MG63 (cell line): ENCODE measurements at places on chromosomes 2 and 18.

- DNase-seq: peak; percentile 8
These were observed 17.0 kb upstream of the BCL2 start for GRCh38 chr18:63336366-63337099.

DNA sequence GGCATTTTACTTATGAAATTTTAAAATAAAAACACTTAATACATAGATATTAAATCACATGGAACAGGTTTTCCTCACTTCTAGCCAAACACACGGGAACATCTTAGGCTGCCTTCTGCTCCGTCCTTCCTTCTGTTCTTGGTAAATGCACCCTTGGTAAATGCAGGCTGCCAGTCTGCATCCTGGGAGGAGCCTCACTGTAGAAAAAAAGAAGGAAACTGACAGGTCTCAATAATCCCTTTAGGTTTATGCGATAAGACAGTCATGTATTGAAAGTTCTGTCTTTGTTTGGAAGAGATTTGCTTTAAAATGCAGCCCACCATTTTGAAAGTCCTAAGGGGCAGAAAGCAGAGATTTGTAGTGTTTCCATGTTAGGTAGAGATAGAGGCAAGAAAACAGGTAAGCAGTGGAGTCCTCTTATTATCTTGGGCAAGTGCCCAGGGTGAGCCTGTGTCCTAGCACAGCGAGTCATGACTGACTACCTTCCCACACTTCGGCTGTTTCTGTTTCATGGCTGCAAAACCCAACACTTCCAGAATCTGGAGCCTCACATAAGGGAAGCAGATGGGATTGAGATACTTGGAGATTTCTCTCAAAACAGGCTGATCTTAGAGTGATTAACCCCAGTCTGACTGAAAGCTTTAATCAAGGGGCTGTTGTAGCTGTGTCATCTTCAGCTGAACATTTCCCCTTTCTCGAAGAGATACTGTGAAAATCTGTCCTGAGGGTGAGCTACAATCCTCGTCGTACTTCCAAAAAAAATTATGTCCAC lies 131.4 kb upstream of the MAP3K20 start:
- DNase-seq: no peak

- no peak for DNase-seq
These were observed 328.0 kb downstream of the TSN start for GRCh38 chr2:122083256-122084048.

GRCh38 chr2:9212010-9212635 lies 5.5 kb downstream of the ASAP2 start:
- no peak for DNase-seq

- DNase-seq: no peak
These were observed 127.6 kb downstream of the ALPK2 start for GRCh38 chr18:58501066-58501896.

DNA sequence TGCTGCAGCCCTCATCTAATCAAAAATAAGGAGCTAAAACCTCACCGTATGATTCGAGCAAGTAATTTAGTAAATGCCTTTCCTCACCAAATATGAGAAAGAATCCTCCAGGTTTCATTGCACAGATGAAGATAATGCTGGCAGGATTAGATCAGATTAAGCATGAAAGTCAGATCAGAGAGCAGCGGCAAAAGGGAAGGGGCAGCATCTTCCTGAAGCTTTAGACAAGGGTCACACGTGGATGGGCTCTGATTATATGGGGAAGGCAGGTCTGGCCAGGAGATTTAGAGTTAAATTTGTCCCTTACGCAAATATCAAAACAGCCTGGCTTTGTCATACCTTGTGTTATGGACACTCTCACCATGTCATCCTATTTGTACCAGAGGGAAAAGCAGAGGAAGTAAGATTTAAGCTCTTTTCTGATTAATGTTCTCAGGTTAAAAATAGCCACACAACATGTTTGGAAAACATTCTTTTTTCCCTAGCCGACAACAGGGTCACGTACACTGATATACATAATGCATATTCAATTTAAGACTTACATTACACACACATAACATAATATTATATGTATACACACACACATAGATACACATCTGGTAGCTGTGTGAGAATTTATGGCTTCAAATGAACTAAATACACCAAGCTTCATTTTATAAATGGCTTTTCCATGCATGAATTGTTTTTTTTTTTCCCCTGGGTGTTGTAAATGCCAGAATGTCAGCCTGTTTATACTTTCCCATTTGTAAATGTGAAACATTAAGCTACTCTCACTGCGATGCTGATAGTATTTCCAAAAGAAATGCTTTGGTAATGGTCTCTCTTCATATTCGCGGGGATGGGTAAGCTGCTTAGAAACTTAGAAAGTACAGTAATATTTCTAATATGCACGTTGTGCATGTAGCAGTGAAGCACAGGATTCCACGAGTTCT lies 196.3 kb upstream of the SIX3 start:
- no peak for DNase-seq

- DNase-seq: peak; percentile 35
These were observed 11.6 kb downstream of the TRPM8 start for GRCh38 chr2:233928594-233929351.

GRCh38 chr2:209974576-209974975 lies 27.9 kb upstream of the RPE start:
- no peak for DNase-seq

DNA sequence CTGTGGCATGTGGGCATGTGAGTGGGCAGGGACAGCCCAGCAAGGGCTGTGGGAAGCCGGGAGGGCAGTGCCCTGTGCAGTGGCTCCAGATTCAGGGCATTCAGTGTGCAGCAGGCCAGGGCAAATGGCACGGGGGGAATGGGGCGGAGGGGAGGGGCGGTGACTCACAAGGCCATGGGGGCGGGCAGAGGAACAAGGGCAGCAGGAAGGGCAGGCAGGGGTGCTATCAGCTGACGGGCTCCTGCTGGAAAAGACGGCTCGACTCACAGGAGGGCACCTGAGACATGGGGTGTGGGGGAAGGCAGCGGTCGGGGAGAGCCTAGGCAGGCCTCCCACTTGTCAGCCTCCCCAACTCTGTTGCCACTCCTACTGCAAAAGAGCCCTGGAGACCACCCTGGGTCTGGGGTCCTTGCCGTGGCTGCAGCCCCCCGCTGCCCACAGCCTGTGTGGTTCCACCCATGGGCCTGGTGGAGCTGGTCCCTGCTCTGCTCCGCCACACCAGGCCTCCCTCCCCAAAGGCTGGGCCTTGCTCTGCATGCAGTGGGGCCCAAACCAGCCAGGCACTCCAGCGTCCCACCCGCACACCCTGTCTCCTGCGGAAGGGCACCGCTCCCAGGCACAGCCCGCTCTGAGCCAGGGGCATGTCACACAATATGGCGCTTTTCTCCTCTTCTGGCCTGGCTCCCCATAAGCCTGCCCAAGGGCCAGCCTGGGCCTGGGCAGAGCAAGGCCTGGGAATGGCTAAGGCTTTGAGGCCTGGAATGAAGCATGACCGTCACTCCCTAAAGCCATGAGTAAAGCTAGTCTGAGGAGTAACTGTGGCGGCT lies 25.9 kb downstream of the HS6ST1 start:
- DNase-seq: peak; percentile 35

- DNase-seq: no peak
These were observed 221.2 kb downstream of the PIEZO2 start for GRCh38 chr18:10928011-10928771.

DNA sequence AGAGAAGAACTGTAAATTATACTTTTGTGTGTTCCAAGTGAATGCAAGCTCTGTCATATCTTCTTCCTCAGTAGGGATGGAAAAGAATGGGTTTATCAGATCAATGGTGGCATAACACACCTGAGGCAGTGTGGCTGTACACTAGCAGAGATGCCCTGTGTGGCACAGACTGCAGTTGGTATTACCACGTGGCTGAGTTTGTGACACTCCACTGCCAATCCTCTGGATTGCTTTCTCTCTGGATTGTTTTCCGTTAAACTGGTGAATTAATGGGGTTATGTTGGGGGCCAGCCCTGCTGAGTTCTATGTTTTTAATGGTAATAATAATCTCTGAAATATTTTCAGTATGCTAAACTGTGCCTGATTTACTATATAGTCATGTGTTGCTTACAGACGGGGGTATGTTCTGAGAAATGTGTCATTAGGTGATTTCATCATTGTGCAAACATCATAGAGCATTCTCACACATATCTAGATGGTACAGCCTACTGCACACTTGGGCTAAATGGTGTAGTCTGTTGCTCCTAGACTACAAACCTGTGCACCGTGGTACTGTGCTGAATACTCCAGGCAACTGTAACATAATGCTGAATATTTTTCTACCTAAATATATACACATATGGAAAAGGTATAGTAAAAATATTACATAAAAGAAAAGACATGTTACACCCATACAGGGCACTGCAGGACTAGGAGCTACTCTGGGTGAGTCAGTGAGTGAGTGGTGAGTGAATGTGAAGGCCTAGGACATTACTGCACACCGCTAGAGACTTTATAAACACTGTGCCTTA lies 84.7 kb upstream of the ST6GAL2 start:
- DNase-seq: no peak

DNA sequence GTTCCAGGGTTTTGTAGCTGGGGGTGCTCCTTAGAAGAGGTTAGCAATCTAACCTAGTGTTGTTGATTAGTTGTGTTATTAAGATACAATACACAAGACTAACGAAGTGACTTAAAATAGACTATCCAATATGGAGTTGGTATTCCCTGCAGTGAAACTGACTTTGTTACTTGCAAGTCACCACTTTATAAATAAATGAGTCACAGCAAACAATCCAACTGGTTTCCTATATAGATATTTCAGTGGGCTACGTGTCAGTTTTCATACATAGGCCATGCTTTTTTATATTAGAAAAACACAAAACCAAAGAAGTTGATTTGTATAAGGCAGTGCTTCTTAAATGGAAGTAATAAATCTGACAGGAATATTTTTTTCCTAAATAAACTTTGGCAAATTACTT lies 274.0 kb downstream of the CAMKMT start:
- DNase-seq: no peak

DNA sequence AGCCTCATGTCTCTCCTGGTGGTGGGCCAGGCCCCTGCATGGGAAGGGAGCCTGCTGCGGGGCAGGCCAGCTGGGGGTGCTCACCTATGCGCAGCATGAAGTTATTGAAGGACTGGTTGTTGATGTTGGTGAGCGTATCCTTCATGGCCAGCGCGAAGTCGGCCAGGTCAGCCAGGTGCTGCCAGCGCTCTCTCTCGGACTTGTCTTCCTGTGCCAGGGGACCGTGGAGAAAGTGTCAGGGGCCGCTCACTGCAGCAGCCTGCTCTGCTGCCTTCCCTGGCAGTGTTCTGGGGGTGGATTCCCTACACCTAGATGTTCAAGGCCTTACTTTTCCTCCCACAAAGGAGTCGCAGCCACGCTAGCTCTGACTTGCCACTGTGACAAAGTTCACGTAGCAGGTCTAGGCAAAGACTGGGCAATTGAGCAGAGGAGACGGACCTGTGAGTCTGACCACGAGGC lies 28.2 kb downstream of the CENPO start:
- DNase-seq: no peak

GRCh38 chr2:236175548-236176150 lies 7.5 kb upstream of the GBX2 start:
- no peak for DNase-seq
